ENCODE measurements at places on chromosomes 7 and 10. TPM values are rescaled to one million over a fixed set of nuclear protein-coding genes. Genes with fewer than 3 reads are reported as not detected.

Gene PDE6C
- total RNA-seq = not detected

Gene LZTS2
- total RNA-seq = 33.4 TPM

Gene FAM25A
- not detected for total RNA-seq

Gene CACNA2D1
- not detected for total RNA-seq

- no peaks in the 10 kb centered on the region for H3K4me1 ChIP-seq
- no peak overlapping the region for H3K4me3 ChIP-seq
- no peaks in the 10 kb centered on the region for H3K27me3 ChIP-seq
- no peak for DNase-seq
These were observed 227.2 kb downstream of the PLXNA4 start for GRCh38 chr7:132349075-132349474.

- no peak overlapping the region for H3K4me3 ChIP-seq
- no peaks in the 10 kb centered on the region for H3K27me3 ChIP-seq
- H3K27ac ChIP-seq = no peak overlapping the region
- no peak for DNase-seq
- no peaks in the 10 kb centered on the region for H3K4me1 ChIP-seq
- H3K36me3 ChIP-seq = no peaks in the 10 kb centered on the region
These were observed 266.1 kb downstream of the SORCS1 start for GRCh38 chr10:106898446-106898845.

DNA sequence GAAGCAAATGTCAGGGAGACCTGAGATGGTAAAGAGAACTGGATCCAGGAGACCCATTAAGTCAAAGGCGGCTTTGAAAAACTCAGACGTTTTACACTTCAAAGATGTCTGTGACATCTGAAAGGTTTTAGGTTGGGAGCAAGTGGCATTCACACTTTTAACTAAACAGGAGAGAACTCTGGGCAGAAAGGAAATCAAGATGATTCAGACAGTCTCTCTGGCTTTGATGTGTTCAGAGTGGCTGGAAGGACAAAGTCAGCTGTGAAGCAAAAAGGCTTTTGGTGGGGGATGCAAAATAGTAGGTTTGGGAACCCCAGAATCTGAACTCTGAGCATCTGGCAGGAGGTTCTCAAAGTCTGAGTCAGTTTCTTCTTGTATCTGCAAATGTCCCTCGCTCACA is 66.6 kb downstream of the PRKCQ start:
- H3K4me1 ChIP-seq = peaks cover 63% of the 10 kb centered on the region
- no peak overlapping the region for H3K4me3 ChIP-seq
- H3K27me3 ChIP-seq = no peaks in the 10 kb centered on the region
- H3K27ac ChIP-seq = no peak overlapping the region

- H3K4me1 ChIP-seq = no peaks in the 10 kb centered on the region
- H3K27me3 ChIP-seq = no peaks in the 10 kb centered on the region
- no peaks in the 10 kb centered on the region for H3K36me3 ChIP-seq
- no peak overlapping the region for H3K4me3 ChIP-seq
- H3K27ac ChIP-seq = no peak overlapping the region
- DNase-seq = no peak
These were observed 21.3 kb downstream of the NYAP1 start for GRCh38 chr7:100504887-100505611.

- H3K36me3 ChIP-seq = no peaks in the 10 kb centered on the region
- H3K4me3 ChIP-seq = no peak overlapping the region
- peaks cover 4% of the 10 kb centered on the region for H3K4me1 ChIP-seq
- no peaks in the 10 kb centered on the region for H3K27me3 ChIP-seq
These were observed 217.3 kb downstream of the RPS24 start for GRCh38 chr10:78251016-78251385.

DNA sequence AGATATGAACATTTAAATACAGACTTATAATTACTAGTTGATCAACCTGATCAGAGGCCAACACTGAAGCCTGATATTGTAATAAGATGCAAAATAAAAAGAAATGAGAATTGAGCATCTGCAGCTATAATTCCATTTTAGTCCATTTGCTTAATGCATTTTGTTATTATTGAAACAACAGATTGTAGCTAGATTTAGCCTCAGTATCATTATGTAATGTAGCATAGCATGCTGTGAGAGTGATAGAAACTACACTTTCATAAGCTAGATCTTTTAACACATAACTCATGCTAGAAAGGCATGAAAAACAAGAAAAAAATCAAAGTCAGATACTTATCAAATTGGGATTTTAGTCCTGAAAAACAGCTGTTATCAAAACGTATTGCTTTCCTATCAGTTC is 292.7 kb upstream of the ADARB2 start:
- H3K27me3 ChIP-seq = no peaks in the 10 kb centered on the region
- no peak for DNase-seq
- H3K4me3 ChIP-seq = no peak overlapping the region
- H3K4me1 ChIP-seq = no peaks in the 10 kb centered on the region
- H3K36me3 ChIP-seq = peaks cover 3% of the 10 kb centered on the region

DNA sequence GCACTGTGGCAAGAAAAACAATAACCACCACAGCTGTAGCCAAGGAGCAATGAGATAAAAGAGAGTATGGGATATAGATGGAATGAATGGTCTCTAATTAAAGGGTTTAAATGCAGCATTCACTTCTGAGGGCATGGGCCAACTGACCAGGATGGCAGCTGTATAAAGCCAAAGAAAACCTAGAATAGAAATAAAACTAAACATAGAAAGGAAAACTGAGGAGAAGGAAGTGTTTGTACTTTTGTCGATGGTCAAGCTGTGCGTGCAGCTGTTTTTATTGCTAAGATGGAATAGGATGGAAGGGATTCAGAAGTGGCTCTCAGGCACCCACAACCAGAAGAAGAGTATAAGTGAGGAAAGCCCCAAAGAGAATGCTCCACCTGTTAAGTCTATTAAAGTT is 37.9 kb downstream of the ZC3HC1 start:
- no peak overlapping the region for H3K4me3 ChIP-seq
- no peaks in the 10 kb centered on the region for H3K27me3 ChIP-seq
- no peak overlapping the region for H3K27ac ChIP-seq
- peaks cover 2% of the 10 kb centered on the region for H3K36me3 ChIP-seq

GRCh38 chr7:55105952-55106351 is 87.1 kb downstream of the EGFR start:
- H3K4me3 ChIP-seq = no peak overlapping the region
- no peak overlapping the region for H3K27ac ChIP-seq
- no peaks in the 10 kb centered on the region for H3K36me3 ChIP-seq
- H3K4me1 ChIP-seq = no peaks in the 10 kb centered on the region

- H3K27me3 ChIP-seq = no peaks in the 10 kb centered on the region
- peaks cover 9% of the 10 kb centered on the region for H3K4me1 ChIP-seq
- no peak overlapping the region for H3K27ac ChIP-seq
- no peaks in the 10 kb centered on the region for H3K36me3 ChIP-seq
- peak; percentile 63 for DNase-seq
These were observed 5.2 kb downstream of the DMBT1 start for GRCh38 chr10:122565766-122566206.

DNA sequence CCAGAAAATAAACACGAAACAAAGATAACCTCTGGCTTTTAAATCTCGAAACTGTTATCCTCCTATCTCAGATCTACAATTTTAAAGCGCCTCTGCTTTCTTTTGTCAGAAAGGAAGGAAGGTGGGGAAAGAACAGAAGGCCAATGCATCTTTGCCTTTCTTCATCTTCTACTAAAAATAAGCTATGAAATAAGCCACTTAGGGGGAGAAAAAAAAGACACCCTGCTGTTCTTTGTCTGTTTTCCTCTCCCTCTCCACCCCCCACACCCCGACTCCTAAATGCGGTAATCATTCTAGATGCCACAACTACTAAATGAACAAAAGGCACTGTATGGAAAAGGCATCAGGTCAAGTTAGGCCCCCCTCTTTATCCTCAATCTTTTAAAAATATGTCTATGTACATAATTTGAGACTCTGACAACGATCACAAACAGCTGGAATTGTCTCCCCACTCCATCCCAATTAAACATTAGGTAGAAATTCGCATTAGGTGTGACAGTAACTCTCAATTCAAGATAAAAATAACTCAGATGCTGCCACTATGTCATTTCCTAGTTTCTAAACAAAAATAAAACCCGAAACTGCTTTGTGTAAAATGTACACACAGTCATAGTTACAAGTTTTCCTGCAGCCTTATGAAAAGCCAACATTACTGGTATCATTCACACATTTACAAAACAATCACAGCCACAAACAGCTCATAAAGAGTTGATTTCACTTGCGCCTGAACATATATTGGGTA is 2.4 kb downstream of the UBE2H start:
- no peaks in the 10 kb centered on the region for H3K36me3 ChIP-seq
- H3K4me1 ChIP-seq = peaks cover 59% of the 10 kb centered on the region
- H3K4me3 ChIP-seq = peak overlapping the region; percentile 85
- no peaks in the 10 kb centered on the region for H3K27me3 ChIP-seq
- peak; percentile 12 for DNase-seq

- H3K27ac ChIP-seq = no peak overlapping the region
- H3K4me3 ChIP-seq = no peak overlapping the region
- no peaks in the 10 kb centered on the region for H3K27me3 ChIP-seq
- no peaks in the 10 kb centered on the region for H3K36me3 ChIP-seq
- no peak for DNase-seq
- H3K4me1 ChIP-seq = no peaks in the 10 kb centered on the region
These were observed 166.2 kb downstream of the LYZL1 start for GRCh38 chr10:29455095-29455494.

- peaks cover 5% of the 10 kb centered on the region for H3K36me3 ChIP-seq
- no peak for DNase-seq
- H3K4me1 ChIP-seq = peaks cover 5% of the 10 kb centered on the region
- H3K27ac ChIP-seq = no peak overlapping the region
- no peak overlapping the region for H3K4me3 ChIP-seq
These were observed 42.5 kb downstream of the VCL start for GRCh38 chr10:74040200-74041126.

GRCh38 chr10:43395571-43396060 is 13.4 kb downstream of the HNRNPF start:
- H3K27me3 ChIP-seq = no peaks in the 10 kb centered on the region
- H3K27ac ChIP-seq = peak overlapping the region; percentile 100
- no peak for DNase-seq
- H3K4me1 ChIP-seq = peaks cover 81% of the 10 kb centered on the region
- peak overlapping the region; percentile 70 for H3K4me3 ChIP-seq

DNA sequence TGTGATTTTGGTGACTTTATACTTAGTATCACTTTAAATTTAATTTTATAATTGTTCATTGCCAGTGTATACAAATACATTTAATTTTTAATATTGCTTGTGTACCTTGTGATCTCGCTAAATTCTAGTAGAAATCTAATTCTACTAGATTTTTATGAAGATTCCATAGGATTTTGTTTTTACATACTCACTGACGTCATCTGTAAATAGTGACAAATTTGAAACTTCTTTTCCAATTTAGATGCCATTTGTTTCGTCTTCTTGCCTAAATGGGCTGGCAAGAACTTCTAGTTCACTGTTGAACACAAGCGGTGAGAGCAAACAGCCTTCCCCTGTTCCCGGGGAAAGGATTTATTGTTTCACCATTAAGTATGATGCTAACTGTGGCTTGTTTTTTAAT is 17.3 kb upstream of the PNLIPRP3 start:
- no peaks in the 10 kb centered on the region for H3K4me1 ChIP-seq
- H3K27me3 ChIP-seq = no peaks in the 10 kb centered on the region
- H3K4me3 ChIP-seq = no peak overlapping the region
- H3K27ac ChIP-seq = no peak overlapping the region
- no peaks in the 10 kb centered on the region for H3K36me3 ChIP-seq

DNA sequence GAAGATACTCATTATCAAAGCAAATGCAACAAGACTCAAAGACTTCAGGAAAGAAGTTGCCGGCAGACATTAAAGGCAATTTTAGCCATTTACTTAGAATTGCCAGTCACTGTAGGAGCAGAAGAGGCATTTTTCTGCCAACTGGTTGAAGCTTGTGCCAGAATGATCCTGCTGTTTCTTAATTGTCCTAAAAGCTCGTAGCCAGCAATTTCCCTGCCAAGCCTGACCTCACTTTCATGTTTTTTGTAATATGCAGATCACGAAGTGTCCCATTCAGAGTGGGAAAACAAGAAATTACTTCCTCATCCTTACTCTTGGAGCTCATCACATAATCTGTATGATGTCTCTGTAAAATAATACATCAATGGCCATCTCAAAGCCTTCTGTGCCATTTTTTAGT is 130.9 kb upstream of the ANKRD1 start:
- no peak for DNase-seq
- H3K36me3 ChIP-seq = no peaks in the 10 kb centered on the region
- H3K4me3 ChIP-seq = no peak overlapping the region
- H3K4me1 ChIP-seq = no peaks in the 10 kb centered on the region
- no peaks in the 10 kb centered on the region for H3K27me3 ChIP-seq

Measured in CD4-positive, alpha-beta memory T cell (primary cell).